Activated CD4-positive, alpha-beta T cell treated with anti-CD3 and anti-CD28 coated beads, Interleukin-2, amount 50 U/mL, for 48 hours (primary cell): ENCODE measurements at places on chromosomes 6 and 20.
A peak's percentile ranks its signal among the peaks of the same experiment; 100 is the strongest.

DNA sequence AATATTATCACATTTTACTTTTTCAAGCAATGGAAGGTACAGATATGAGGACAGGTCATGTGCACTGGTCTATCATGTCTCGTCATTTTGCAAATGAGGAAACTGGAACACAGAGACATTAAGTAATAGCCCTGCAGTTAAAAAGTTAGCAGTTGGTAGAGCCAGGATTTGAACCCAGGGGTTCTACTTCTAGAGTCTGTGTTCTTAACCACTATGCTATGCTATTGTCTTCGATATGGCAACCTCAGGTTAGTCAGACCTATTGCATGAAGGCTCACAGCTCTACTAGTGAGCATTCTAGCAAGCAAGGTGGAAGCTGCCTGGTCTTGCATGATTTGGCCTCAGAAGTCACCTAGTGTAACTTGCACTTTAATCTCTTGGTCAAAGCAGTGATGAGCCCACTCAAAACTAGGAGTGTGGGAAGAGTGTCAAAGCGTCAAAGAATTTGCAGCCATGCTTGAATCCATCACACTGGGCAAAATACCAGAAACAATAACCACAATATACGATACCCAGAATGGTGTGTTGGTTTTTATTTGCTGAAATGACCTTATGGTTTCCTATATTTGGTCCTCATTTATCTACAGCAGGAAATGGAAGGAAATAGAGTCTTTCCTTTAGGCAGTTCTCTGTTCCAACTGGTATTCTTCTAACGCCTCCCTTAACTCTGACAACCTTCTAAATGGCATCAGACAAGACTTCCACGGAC lies 20.4 kb upstream of the BMP2 start:
- DNase-seq: no peak

GRCh38 chr6:37109714-37110499 lies 60.0 kb upstream of the PIM1 start:
- DNase-seq: no peak

DNA sequence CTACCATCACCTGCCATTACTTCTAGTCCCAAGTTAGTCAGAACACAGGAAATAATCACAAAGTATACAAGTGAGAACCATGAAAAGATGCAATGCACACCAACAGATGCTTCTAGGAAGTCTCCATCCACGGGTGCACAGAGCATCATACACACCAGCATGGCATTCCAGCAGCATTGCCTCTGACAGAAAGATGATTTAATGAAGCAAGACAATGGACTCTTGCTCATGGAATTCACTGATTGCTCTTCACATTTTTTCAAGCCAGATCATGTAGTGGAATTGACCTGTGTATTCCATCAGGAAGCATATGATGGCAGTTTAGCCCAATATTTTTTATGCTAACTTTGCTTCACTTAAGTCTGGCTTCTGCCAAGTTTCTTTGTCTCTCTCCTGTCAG lies 406.3 kb upstream of the RGS17 start:
- no peak for DNase-seq

GRCh38 chr6:39698789-39699188 lies 26.4 kb downstream of the KIF6 start:
- DNase-seq: no peak

DNA sequence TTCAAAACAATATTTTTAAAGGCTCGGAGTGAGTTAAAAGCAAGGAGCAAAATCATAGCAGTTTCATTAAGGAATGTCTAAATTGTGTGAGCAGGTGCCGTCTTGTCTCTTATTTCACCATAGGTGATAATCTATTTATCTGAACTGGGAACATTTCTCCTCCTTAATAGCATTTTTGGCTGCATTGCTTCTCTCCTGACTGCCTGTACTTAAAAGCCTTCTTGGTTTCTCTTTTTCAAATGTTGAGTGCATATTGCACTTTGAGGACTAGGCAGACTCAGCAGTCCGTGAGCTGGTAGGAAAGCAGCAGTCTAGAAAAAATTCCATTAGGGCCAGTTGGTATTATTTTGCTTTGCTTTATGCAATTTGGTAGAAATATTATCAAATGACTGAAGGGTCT lies 645.9 kb downstream of the GRIK2 start:
- DNase-seq: no peak

GRCh38 chr6:5208471-5208971 lies 52.2 kb downstream of the LYRM4 start:
- DNase-seq: no peak

DNA sequence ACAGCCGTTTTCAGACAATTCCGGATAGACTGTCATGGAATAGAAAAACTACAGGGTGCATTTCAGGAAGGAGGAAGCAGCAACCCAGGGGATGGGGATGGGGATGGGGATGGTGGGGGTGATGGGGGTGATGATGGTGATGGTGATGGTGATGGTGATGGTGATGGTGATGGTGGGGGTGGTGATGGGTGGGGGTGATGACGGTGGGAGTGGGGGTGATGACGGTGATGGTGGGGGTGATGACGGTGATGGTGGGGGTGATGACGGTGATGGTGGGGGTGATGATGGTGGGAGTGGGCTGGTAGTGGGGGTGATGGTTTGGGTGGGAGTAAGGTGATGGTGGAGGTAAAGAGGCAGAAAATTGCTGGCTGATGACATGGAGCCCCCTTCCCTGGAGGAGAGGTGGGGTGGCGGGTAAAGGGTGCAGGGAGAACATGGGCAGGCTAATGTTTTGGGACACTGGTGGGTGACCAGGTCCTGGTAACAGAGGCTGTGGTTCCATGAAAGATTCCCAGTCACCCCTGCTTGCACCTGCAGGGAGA lies 17.5 kb downstream of the LAMA5 start:
- no peak for DNase-seq

GRCh38 chr6:117496383-117496990 lies 14.0 kb downstream of the DCBLD1 start:
- DNase-seq: no peak

- DNase-seq: no peak
Observed at GRCh38 chr6:95518630-95519227, 58.6 kb upstream of the MANEA start.

DNA sequence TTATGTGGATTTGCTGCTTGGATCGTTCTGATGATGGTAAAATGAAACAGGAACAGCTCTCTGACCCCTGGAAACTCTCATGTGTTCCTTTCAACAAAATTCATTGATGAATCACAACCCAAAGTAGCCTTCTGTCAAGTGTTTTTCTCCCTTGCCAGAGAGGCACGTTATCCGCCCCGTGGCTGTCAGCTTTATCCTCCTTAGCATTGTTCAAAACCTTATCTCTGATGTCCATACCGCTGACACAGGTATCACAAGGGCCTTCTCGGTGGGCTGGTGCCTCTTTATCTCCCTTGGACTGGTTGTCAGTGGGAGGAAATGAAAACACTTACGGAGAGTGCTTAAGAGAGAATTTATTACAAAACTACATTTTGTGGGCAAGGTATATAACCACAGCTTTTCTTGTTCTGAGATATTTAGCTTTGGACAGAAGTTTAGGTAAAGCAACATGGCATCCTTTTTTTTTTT lies 84.9 kb downstream of the TIAM2 start:
- peak; percentile 24 for DNase-seq

DNA sequence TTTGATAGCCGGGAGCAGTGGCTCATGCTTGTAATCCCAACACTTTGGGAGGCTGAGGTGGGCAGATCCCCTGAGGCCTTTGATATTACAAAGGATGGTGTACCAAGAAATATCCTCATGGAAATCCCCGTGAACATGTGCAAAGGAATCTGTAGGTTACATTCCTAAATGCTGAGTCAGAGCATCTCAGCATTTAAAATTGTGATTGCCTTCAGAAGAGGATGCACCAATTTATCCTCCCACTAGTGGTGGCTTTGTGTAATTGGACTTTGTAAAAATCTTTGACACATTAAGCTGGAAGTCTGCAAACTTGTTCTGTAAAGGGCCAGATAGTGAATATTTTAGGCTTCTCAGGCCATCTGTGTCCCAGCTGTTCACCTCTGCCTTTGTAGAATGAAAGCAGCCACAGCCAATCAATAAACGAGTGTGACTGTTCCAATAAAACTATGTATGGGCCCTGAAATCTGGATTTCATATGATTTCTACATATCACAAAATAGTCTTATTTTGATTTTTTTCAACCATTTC lies 11.8 kb downstream of the TMEM14B start:
- DNase-seq: no peak

GRCh38 chr20:38873050-38873581 lies 53.1 kb upstream of the FAM83D start:
- peak; percentile 88 for DNase-seq

DNA sequence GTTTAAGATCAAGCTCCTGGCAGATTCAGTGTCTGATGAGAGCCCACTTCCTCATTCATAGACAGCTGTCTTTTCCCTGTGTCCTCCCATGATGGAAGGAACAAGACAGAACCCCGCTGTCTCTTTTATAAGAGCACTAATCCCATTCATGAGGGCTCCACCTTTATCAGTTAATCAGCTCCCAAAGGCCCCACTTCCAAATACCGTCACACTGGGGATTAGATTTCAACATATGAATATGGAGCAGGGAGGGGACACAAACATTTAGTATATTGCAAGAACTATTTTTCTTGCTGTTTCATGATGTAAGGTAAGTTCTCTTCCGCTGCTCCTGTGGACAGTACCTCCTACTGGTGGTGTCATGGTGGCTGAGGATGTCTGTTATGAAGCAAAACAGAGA lies 158.3 kb upstream of the IRAK1BP1 start:
- DNase-seq: no peak

DNA sequence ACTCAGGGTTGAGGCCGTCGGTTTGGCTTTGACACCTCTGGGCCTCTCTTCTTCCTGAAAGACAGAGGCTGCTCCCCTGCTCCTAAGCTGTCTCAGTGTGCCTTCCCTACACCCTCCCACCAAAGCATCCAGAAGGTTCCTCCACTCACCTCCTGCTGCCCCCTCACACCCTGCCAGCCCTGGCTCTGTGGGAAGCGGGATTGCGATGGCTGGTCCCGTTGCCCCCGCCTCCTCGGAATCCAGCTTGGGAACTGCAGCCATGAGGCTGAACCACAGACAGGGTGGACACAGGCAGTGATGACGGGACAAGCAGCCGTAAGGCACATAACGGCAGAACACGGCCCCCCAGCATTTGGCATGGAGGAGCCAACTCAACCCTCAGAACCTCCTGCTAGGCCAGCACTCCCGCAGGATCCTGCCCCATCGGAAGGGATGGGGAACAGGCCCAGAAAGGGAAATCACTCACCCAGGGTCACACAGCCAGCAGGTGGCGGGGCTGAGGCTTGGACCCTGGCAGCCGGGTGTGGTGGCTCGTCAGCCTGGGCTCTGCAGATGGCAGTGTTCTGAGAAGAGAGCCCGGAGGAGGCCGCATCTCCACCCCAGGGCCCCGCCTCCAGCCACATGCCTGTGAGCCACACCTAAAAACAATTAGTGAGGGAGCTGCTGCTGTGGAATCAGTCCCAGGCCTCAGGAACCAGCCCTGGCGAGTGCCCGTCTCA lies 139.6 kb downstream of the PHACTR3 start:
- DNase-seq: no peak
